Caco-2 (cell line): ENCODE measurements at places on chromosomes 5 and 9.

GRCh38 chr5:10567121-10567591 lies 3.3 kb downstream of the ANKRD33B start:
- no peak for DNase-seq

DNA sequence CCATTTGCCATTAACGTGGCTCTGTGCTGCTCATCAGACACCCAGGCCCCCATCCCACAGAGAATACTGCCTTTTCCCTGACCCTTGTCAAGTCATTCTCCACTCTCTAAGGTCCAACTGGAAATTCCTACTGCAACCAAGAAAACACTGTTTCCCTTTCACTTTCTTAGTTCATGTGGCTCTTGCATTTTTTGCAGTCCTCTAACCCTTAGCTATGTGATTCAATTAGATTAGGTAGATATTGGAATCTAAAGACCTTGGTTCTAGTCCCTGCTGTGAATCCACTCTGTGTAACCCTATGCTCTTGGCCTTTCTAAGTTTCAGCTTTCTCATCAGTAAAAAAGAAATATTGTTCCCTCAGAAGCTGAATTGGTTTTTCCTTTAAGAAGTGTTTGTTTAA lies 649.4 kb downstream of the CCDC171 start:
- DNase-seq, result no peak

GRCh38 chr5:131539251-131539650 lies 95.8 kb downstream of the RAPGEF6 start:
- DNase-seq, result no peak

DNA sequence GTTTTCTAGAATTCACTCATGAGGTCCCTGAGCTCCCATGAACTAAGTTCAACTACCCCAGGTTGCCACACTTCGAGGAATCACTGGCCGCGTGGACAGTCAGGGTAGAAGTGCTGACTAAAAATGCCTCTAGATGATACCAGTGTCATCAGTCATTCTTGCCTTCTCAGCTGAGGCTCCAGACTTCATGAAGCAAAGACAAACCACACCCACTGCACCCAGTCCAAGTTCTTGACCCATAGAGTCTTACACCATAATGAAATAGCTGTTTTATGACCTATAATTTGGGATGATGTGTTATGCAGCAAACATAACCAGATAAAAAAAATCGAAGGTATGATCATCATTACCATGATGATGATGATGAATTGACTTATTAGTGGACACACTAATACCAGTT lies 632.9 kb upstream of the TLE4 start:
- no peak for DNase-seq

DNA sequence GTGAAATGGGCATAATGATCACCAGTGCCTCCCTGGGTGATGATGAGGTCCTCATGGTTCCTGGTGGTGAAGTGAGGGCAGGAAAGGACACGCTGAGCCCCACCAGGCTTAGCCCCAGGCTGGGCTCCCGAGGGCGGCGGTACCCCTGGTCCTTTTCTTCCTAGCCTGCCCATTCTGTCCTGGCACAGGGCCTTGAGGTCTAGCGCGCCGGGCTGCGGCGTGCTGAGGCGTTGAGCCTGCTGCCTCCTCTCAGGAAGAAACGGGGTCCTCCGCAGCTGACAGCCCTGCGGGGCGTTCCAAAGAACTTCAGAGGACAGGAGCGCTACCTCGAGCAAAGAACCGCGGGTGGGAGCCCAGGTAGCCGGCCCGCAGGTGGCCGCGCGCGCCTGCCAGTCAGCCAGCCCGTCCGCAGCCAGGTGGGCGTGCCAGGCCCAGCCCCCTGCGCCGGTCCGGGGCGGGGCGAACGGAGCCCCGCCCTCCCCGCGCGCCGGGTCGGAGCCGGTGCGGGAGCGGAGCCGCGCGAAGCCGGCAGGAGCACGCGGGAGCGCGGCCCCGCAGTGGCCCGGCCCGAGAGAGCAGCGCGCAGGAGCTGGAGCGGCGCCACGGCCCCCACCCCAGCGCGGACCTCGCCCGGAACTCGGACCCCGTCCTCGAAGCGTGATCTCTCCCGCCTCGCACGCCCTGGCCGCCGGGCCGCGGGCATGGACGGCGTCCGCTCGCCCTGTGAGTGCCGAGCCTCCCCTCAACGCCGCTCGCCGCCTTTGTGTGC lies at the start of gene WNK2:
WNK2 (plus strand) TSS at position 477 of the 769 bp plus-strand sequence. CDS start 791 bp downstream, outside the sequence.
- DNase-seq, result no peak
